Ureter (tissue), 1 donor: ENCODE measurements at places on chromosomes 16 and 17.

GRCh38 chr16:16863672-16864071, 484.7 kb downstream of the NPIPA7 start:
- DNase-seq, result no peak

DNA sequence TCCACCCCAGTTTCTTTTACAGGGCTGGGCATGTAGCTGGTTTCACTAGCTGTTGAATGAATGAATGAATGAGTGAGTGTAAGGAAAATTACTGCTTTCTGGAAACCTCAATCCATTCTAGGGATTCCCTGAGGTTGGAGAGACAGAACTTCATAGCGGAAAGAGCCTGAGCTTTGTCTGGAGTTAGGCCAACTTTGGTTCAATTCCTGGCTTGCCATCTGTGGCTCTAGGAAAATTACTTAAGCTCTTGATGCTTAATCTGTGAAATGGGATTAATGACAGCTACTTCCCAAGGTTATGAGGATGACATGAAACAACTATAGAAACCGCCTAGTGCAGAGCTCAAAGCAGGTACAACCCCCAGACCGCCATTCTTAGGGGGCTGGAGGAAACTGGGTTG, 76.3 kb upstream of the AXIN2 start:
- DNase-seq, result no peak

DNA sequence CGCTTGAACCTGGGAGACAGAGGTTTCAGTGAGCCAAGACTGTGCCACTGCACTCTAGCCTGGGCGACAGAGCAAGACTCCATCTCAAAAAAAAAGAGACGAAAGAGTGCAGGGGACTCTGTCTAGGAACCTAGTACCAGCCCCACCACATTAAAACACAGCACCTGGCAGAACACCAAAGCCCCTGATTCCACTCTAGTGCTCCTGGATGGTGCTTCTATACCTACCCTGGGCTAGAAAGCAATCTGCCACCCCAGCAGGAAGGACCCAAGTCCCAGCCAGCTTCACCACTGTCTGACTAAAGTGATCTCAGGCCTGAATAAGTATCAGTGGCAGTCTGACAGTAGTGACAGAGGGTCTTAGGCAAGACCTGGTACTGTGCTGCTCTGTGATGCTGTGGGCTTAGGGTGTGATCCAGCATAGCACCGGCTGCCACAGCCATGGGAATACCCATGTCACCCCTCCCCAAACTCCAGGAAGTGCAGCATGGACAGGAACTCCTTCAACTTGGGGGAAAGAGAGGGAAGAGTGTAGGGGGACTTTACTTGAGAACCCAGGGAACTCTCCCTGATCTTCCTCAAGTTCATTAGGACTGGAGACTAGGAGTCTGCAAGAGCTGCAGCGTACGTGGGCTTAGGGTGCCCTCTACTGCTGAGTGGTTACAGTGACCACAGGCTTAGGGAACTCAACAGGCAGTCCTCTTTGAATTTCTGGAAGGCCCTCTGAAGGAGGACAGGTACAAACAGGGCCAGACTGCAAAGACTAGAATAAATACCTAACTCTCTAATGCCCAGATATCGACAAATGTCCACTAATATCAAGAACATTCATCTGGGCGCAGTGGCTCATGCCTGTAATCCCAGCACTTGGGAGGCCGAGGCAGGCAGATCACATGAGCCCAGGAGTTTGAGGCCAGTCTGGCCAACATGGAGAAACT, 30.0 kb upstream of the RNF43 start:
- peak; percentile 66 for DNase-seq

DNA sequence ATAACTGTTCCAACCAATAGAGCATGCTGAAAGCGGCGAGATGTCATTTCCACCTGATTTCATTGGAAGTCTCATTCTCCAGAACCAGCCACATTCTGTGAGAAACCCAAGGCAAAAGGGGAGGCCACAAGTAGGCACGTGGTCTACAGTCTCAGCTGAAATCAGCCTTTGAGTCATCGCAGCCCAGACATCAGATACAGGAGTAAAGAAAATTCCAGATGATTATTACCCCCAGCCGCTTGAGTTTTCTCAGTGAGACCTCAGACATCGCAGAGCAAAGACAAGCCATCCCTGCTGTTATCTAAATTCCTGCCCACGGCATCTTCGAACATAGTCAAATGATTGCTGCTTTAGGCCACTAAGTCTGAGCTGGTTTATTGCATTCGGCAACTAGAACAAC, 23.1 kb downstream of the STAT3 start:
- no peak for DNase-seq

- DNase-seq, result peak; percentile 82
Observed at GRCh38 chr16:84795329-84796053, 24.3 kb upstream of the CRISPLD2 start.

DNA sequence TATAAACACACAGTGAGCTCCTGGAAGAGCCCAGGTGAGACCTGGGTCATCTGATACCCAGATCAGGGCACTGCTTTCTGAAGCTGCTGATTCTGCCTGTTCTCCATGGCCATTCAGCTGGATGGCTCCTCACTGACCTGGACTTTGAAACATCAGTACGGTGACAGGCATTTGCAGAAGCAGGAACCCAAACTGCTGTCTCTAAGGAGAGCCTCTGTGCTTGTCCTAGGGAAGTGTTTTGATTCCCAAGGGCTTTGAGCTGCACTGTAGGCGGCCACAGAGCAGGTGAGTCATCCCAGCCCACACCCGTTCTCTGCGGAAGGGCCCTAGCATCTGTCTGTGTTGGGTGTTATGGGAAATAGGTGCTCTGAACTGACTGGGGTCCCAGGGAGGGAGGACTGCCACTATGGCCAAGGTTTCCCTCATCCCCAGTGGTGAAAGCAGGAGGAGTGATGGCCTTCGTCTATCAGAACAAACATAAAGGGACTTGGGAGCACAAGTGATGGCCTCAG, 60.7 kb upstream of the ADCY9 start:
- no peak for DNase-seq

DNA sequence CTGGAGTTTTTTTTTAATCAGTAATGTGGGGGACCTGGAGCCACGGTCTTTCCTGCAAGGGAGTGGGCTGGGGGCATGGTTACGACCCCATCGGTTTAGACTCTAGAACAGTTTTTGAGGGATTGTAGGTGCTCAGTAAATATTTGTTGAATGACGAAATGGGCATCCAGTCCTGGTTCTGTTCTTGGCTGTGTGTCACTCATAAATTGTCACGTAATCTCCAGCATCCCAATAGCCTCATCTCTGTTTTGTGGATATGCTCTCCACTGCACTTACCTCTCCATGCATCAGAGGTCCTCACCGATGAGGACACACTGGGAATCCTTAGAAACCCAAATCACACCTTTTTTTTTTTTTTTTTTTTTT, 497 bp upstream of the SLC38A7 start:
- no peak for DNase-seq

GRCh38 chr17:36509272-36509985, 22.9 kb downstream of the ZNHIT3 start:
- no peak for DNase-seq
